ENCODE measurements at places on chromosomes 16 and 17.

- DNase-seq, result no peak
Measured at GRCh38 chr17:36946726-36947091, 2.0 kb upstream of the AATF start.

DNA sequence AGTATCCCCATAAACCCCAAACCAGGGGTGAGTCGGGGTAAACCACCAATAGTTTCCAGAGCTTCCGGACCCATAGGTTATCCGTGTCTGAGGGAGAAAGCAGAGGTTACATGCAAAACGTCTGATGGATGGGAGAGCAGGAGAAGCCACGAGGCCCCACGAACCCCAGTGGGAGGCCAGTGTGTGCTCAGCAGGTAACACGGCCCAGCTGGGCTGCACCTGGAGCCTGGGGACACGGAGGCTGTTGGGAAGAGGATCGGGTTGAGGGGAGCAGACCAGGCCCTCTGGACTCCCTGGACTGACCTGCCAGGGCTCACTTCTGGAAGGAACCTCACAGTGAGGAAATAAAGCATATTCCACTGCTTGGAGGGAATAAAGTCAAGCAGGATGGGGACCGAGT, 78.1 kb downstream of the SEC14L1 start:
- no peak for DNase-seq

DNA sequence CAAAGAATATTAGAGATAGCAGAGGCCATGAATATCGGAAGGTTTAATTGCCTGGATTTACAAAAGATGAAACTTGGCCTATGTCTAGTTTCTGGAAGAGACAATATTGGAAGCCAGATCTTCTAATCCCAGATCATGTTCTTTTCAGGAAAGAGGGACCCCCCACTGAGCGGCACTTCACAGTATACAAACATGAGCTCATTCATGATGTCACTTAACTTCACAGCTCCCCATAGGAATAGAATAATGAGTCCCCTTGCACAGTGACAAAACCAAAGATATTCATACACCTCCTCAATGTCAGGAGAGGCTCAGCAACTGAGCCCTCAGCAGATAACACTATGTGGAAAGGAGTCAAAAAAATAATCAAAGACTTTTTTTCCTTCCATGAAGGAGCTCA, 147.5 kb downstream of the CDH11 start:
- DNase-seq, result no peak

DNA sequence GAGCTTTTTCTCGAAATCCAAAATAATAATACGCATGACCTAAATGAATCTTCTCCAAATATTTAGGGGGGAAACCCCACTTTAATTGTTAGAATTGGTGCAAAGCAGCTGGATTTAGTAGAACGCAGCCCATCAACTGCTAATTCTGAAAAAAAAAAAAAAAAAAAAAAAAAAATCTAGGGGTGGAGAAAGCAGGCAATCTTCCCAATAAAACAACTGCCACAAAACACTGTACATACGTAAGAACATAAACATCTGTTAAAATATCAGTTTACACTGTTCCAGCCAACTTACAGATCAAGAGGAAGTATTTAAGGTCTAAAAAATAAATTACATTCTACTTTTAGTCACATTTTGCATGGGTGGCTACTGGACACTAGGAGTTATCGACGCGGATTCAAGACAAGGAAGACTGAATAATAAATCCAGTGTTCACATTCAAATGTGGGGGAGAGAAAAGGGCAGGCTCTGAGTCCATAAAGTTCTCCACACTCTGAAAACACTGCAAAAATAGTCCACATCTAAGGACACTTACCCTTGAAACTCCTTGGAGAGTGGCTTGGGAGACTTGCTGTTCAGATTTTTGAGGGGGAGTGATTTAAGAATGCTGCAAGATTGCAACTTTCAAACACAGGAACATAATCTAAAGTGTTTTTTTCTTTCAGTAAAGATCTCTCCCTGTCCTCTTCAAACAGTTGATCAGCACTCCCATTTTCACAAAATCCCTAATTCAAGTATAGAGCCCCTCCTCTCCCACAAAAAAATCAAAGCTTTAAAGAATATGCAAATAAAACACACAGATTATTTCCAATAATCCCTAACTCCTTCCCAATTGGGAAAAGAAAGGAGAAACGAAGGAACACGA, 1.3 kb downstream of the APPBP2 start:
- no peak for DNase-seq

GRCh38 chr17:6539871-6540270, 16.5 kb downstream of the PITPNM3 start:
- no peak for DNase-seq

DNA sequence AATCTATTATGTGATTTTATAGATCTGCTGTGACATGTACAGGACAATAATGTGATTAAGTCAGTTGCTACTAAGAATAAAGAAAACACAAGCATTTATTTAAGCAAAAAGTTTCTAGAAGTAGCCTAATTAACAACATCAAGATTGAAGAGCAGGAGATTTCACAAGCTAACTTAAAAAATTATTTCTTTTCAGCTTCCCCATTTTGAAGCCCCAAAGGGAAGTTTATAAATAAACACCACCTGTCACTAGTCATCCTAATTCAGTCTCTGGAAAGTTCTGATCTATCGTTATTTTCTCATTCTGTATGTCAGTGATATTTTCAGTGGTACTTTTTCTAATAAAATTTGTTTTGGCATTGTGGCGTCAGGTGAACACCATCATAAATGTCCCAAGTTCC, 8.3 kb downstream of the CAPNS2 start:
- DNase-seq, result no peak

- no peak for DNase-seq
Measured at GRCh38 chr17:3968886-3969524, 4.8 kb upstream of the ATP2A3 start.

- no peak for DNase-seq
Measured at GRCh38 chr17:21263376-21263775, 10.2 kb upstream of the NATD1 start.

GRCh38 chr17:30580916-30581315, 103.7 kb downstream of the GOSR1 start:
- no peak for DNase-seq

DNA sequence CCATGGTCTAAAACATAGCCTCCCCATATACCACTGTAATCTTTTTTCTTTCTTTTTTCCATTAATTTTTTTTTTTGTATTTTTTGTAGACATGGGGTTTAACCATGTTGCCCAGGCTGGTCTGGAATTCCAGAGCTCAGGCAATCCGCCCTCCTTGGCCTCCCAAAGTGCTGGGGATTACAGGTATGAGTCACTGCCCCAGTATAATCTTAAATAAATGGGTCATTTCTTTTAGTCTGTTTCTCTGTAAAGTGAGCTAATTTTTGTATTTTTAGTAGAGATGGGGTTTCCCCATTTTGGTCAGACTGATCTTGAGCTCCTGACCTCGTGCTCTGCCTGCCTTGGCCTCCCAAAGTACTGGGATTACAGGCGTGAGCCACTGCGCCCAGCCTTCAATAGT, 5.7 kb upstream of the NME1 start:
- no peak for DNase-seq

DNA sequence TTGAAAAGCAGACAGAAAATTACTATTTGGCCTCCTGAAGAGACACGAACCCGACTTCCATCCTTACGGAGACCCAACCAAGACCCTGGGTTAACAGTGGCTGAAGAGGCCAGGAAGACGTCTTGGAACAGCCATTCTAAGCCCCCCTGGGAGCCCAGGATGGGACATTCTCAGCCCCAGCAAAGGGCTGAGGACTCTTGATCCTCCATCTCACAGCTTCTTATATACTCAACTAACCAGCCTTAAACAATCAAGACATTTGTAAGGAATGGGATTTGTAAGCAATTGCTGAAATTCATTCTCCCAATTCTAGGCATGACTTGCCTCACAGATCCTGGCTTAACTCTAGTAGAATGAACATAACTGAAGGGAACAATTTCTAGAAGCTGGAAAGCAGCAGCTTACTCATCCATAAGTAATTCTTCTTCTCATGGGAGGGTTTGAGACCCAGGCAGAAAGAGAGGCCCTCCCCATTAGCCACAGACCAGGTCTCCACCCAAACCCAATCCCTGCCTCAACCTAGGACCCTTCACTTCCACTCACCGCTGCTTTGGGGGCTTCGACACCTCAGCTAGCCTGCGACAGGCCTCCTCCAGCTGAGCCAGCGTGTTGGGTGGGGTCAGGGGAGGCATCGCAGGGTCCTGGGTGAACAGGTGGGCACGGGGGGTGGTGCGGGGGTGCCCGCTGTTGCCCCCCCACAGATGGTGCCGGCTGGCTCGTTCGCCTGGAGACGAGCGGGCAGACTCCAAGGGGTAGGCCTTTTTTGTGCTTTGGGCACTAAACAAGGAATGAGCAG, 25.5 kb downstream of the AXIN2 start:
- no peak for DNase-seq

GRCh38 chr16:89359264-89360147, 130.9 kb downstream of the ANKRD11 start:
- no peak for DNase-seq

DNA sequence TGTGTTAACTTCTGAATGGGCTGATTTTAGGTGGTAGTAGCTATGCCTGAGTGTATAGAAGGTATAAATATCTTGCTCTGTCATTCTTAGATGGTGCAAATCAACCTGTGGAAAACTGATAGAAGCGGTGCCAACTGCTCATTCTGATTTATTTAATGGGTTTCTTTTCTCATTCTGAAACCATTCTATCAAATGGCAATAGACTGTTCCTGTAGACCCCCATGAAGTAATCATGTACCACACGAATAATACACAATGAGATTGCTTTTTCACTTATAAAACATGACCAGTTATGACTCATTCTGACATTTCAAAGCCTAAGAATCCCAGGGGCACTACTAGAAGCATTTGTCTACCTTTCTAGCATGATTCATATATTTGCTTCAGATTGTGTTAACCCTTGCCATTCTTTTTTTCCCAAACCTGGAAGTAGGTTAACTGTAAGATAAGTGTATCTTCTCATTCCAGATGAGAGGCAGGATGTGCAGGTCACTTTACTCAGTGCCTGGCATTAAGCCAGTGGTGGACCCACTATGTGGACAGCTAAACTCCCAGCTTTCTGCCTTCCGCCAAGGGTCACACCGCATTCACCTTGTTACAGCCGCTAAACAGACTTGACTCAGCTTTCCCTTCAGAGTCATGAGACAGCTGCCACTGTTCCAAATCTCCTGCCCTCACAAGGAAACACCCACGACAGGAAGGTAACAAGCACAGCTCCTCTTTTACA, 16.4 kb upstream of the SLC16A11 start:
- DNase-seq, result no peak

DNA sequence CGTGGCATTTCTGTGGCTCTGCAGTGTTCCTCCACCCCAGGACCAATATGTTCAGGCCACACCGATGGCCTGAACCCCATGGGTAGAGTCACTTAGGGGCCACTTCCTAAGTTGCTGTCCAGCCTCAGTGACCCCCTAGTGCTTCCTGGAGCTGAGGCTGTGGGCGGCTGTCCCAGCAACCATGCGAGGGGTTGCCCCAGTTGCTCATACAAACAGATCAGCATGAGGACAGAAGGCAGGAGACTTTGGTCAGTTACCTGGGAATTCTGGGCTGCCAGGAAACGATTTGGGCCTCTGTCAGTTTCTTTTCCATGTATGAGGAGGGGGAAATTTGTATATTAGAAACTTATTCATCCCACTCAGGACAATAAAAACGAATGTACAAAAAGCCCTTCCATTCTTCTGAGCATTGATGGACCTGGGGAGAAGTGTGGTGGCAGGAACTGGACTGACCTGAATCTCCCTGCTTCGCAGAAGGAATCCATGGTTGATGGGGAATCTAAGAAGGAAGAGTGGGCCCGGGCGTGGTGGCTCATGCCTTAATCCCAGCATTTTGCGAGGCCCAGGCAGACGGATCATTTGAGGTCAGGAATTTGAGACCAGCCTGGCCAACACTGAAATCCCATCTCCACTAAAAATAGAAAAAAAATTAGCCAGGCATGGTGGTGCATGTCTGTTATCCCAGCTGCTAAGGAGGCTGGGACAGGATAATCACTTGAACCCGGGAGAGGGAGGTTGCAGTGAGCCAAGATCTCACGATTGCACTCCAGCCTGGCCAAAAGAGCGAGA, 4.9 kb upstream of the IL32 start:
- no peak for DNase-seq

- DNase-seq, result no peak
Measured at GRCh38 chr17:9057310-9057709, 36.0 kb downstream of the NTN1 start.

DNA sequence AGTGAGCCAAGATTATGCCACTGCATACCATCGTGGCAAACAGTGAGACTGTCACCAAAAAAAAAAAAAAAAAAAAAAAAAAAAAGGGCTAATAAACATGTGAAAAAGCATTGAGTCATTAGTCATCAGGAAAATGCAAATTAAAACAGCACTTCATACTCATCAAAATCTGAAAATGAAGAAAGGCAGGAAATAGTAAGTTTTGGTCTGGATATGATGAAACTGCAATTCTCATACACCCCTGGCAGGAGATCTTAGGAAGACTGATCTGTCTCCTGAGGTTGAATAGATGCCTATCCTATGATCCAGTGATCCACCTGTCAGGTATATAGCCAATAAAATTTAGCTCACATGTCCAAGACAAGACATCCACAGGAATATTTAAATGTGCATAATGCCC, 212.7 kb downstream of the CPPED1 start:
- DNase-seq, result no peak

GRCh38 chr16:71540-72401, 660 bp downstream of the RHBDF1 start:
- no peak for DNase-seq

DNA sequence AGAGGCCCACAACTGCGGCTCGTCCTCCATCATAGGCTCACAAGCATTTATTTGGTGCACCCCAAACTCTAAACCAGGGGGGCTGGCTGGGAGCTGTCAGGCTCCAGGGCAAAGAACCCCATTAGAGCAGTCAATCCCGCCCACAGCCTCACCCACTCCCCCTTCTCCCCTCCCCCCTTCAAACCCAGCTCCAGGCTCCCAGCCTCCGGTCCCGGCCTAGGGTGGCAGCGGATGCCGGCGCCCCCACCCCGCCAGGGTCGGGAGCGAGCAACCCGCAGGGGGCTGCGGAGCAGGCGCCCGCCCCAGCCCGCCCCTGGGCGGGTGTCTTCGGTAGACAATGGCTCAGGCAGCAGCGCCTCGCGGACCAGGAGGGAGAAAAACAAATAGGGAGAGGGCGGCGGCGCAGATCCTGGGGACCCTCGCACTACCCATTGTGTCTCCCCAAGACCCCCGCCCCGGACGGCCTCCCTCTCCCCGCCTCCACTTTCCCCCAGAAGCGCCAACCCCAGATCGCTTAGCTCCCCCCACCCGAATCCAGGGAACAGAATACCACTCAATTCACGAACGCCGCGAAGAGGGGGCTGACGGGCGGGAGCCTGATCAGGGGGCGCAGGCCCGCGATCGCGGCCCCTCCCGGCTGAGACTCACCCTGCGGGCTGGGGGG, 572 bp downstream of the FAM171A2 start:
- DNase-seq, result no peak

DNA sequence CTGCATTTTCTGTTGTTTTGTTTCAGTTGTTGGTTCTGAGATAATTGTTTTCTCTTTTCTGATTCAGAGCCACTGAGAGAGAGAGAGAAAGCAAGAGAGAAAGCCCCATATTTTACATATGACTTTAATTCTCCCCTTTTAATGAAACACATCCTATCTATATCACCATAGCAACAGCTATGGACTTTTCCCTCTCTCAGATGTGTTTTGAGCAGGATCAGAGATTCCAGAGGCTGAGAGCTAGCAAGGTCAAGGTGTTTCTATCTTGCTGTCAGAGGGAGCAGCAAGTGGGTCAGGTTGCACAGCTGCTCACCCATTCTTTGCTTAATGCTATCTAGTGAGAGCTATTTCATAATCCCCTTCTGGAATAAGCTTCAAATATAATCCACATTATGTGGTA, 415.9 kb downstream of the CA10 start:
- no peak for DNase-seq

GRCh38 chr16:11089504-11090124, 145.2 kb downstream of the CLEC16A start:
- no peak for DNase-seq
